Astrocyte (in vitro differentiated cells and primary cell): ENCODE measurements at places on chromosomes 1 and 21. TPM values are rescaled to one million over a fixed set of nuclear protein-coding genes. Genes with fewer than 3 reads are reported as not detected.
A peak's percentile ranks its signal among the peaks of the same experiment; 100 is the strongest.

DNA sequence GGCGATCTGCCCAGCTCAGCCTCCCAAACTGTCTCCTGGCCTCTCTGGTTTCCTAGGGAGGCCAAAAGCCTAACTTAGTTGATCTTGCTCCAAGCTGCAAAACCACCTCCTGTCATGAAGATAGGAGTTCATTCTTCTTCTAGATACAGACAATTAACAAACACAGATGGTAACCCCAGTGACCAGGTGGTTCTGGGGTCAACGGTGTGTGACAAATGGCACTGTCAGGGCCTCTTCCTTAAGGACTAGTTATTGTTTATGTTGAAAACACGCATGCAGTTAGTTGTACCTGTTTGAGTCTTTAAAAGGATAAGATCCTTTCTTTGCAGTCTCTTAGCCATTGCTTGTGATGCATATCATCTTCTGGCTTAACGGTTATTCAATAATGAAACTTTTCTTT, 4.6 kb upstream of the UMODL1 start:
- peaks cover 2% of the 10 kb centered on the region for H3K4me1 ChIP-seq
- no peak overlapping the region for H3K27ac ChIP-seq

The IFI44L gene
- 184 and 271 TPM in 2 replicates for total RNA-seq

GRCh38 chr1:186531561-186532165, 70.7 kb upstream of the PDC start:
- peak overlapping the region; percentile 56 for H3K27ac ChIP-seq
- DNase-seq: peak; percentile 71
- no peaks in the 10 kb centered on the region for H3K36me3 ChIP-seq
- no peaks in the 10 kb centered on the region for H3K27me3 ChIP-seq

- H3K4me3 ChIP-seq: no peak overlapping the region
- peaks cover 16% of the 10 kb centered on the region for H3K4me1 ChIP-seq
- DNase-seq: no peak
- H3K27ac ChIP-seq: no peak overlapping the region
These were observed 173.5 kb downstream of the GALNT2 start for GRCh38 chr1:230240446-230241086.

DNA sequence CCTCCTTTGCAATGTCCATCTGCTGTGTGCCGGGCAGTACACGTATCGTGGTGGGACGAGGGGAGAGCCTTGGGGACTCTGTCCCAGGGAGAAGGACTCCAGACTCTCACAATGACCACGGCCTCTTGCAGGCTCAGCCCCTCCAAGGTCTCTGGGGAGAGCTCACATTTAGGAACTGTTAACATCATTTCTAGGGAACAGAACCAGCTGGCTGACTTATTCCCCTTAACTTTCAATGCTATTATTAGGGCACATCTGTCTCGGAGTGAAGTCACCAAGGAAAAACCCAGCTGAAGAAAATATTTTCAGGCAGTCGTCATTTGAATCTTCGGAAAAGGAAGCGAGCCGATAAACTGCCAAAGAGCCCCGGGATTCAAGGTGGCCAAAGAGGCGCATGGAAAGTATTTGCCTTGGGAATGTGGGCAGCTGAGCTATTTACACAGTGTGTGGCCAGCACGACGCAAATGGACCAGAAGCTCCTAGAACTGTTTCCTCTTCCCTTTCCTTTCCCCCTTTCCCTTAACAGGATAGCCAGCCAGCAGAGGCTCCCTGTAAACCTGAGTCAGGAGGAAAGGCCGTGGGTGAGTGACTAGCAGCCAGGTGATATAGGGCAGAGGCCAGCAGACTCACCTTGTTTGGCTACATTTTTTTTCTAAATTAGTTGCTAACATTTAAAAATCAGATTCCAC, 74.5 kb downstream of the ITPKB start:
- DNase-seq: peak; percentile 93
- peak overlapping the region; percentile 89 for H3K27ac ChIP-seq
- no peaks in the 10 kb centered on the region for H3K36me3 ChIP-seq
- H3K4me3 ChIP-seq: peak overlapping the region; percentile 34
- H3K27me3 ChIP-seq: no peaks in the 10 kb centered on the region

DNA sequence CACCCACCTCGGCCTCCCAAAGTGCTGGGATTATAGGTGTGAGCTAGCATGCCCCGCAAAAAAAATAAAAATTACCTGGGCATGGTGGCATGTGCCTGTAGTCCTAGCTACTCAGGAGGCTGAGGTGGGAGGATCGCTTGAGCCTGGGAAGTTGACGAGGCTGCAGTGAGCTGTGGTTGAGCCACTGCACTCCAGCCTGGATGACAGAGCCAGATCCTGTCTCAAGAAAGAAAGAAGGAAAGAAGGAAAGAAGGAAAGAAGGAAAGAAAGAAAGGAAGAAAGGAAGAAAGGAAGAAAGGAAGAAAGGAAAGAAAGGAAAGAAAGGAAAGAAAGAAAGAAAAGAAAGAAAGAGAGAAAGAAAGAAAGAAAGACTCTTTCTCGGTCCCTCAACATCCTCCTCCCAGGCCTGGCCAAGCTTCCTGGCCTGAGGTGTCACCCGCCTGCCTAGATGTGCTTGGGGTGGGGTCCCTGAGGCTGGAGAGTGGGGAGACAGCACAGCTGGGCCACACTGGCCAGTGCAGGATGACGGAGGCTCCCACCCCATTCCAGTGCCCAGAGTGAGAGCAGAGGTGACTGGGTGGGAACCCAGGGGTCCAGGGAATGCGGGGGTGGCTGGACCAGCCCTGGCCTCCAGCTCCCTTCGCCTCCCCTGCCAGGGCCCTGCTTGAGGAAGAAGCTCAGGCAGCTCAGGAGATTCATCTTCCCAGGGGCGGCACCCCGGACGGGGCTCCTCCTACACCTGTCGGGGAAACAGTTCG, 10.2 kb upstream of the GNB1 start:
- H3K27ac ChIP-seq: no peak overlapping the region
- DNase-seq: no peak
- H3K27me3 ChIP-seq: no peaks in the 10 kb centered on the region
- no peaks in the 10 kb centered on the region for H3K36me3 ChIP-seq
- peaks cover 3% of the 10 kb centered on the region for H3K4me1 ChIP-seq

DNA sequence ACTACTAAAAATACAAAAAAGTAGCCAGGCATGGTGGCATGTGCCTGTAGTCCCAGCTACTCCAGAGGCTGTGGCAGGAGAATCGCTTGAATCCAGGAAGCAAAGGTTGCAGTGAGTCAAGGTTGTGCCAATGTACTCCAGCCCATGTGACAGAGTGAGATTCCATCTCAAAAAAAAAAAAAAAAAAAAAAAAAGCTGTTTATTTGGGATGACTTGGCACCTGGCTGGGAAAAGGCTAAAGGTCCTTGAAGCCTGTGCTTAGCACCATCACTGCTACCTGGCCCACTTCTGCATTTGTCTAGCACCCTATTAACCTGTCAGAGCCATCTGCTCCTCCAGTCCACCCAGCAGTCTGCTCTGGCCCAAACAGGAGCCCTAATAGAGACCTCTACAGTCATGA, 25.0 kb downstream of the PRDX6 start:
- no peak overlapping the region for H3K27ac ChIP-seq
- no peaks in the 10 kb centered on the region for H3K27me3 ChIP-seq
- peaks cover 2% of the 10 kb centered on the region for H3K4me1 ChIP-seq
- no peaks in the 10 kb centered on the region for H3K36me3 ChIP-seq

DNA sequence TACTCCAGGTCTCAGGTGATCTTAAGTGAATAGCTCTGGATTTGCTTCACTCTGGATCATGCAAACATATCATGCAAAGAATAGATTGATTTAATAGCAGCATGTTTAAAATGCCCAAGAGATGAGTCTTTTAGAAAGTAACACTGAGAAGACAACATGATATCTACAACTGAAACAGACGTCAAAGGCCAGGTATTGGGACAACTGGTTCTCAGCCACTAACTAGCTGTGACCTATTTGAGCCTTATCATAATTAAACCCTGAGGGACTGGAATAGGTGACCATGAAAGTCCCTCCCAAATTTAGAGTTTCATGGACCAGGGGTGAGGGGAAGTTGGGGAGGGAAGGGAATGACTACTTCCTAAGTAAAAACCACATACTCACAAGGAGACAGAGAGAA, 95.7 kb downstream of the NIBAN1 start:
- no peak overlapping the region for H3K4me3 ChIP-seq
- DNase-seq: no peak
- no peaks in the 10 kb centered on the region for H3K27me3 ChIP-seq
- H3K27ac ChIP-seq: no peak overlapping the region

The TNFRSF18 gene
- 0.65 and 0.66 TPM in 2 replicates for total RNA-seq

- DNase-seq: peak; percentile 98
- peaks cover 19% of the 10 kb centered on the region for H3K4me1 ChIP-seq
- peak overlapping the region; percentile 90 for H3K27ac ChIP-seq
- peak overlapping the region; percentile 26 for H3K4me3 ChIP-seq
These were observed 26.8 kb downstream of the EIF4G3 start for GRCh38 chr1:21149855-21150432.

The SORT1 gene
- 135 and 138 TPM in 2 replicates for total RNA-seq

DNA sequence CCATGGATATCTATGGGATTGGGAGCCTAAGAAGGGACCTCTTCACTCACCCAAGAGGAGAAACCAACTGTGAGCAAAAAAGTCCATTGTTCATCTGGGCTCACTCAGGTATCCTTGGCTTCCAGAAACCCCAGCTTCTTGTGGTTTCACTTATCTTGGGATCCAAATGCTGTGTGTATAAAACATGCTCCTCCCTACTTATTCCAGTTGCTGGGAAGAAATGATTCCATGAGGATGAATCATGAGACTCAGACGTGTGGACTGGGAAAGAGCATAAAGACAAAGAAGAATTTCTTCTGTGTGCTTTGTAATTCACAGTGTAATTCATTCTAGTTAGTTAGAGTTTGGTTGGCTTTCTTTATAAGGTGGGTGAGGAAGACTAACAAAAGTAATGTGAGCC, 283.7 kb downstream of the ZNF648 start:
- DNase-seq: peak; percentile 60
- H3K36me3 ChIP-seq: no peaks in the 10 kb centered on the region
- H3K4me1 ChIP-seq: peaks cover 18% of the 10 kb centered on the region
- H3K4me3 ChIP-seq: no peak overlapping the region

The DHRS3 gene
- total RNA-seq: 3.2 and 3.4 TPM in 2 replicates
